ENCODE measurements at places on chromosomes 5 and 9.

- DNase-seq = no peak
Observed at GRCh38 chr9:86322973-86323644, 31.1 kb downstream of the TUT7 start.

GRCh38 chr5:176365351-176366231, at the start of gene ARL10:
Gene ARL10 (plus strand): TSS chr5:176365487. CDS start chr5:176365564, 77 bp downstream.
- no peak for DNase-seq

- no peak for DNase-seq
Observed at GRCh38 chr5:139809331-139809810, 13.8 kb downstream of the PSD2 start.

GRCh38 chr9:83199240-83199639, 136.3 kb upstream of the RASEF start:
- no peak for DNase-seq

- no peak for DNase-seq
Observed at GRCh38 chr9:133773889-133774655, 35.9 kb upstream of the SARDH start.

GRCh38 chr9:84945878-84946538, 276.5 kb downstream of the NTRK2 start:
- DNase-seq = no peak

GRCh38 chr5:96969366-96969765, 33.5 kb downstream of the LNPEP start:
- no peak for DNase-seq

DNA sequence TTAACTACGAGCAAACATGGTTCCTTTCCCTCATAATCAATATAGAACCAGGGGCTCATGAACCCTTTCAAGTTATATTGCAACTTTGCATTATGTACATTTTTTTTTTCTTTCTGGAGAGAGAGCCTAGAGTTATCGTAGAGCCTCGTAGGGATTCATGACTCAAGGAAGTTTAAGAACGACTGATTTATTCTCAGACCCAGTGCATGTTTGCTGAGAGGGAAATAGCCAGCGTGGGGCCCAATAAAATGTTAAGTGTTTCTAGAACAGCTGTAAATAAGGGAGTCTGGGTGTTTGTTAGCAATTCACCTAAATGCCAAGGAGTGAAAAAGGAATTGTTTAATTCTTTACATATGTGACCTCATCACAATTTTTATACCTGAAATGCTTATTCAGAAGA, 119.0 kb upstream of the KLF9 start:
- DNase-seq = no peak

DNA sequence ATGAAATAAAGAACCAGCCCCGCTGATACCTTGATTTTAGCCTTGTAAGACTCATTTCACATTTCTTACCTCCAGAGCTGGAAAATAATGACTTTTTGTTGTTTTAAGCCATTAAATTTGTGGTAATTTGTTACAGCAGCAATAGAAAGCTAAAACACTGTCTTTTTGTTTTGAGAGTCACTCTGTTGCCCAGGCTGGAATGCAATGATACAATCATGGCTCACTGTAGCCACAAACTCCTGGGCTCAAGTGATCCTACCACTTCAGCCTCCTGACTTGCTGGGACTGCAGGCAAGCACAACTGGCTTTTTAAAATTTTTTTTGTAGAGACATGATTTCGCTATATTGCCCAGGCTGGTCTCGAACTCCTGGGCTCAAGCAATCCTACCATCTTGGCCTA, 34.7 kb upstream of the MYO10 start:
- no peak for DNase-seq

DNA sequence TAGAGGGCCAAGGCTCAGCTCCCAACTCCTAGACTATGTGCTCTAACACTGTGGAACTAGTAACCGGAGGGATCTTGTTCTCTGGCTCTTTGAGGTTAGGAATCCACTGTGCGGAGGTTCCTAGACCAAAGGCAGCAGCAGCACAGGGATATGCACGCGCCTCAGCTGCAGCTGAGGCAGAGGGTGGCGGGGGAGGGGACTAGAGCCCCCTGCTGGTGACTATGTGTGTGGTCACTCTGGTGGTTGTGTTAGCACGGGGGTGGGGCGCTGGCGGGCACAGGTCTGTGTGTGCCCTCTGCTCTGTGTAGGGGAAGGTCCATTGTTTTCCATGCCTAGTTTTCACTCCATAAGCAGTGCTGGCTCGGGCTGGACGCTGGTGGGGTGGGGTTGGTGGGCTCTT, 458.0 kb upstream of the IZUMO3 start:
- no peak for DNase-seq

DNA sequence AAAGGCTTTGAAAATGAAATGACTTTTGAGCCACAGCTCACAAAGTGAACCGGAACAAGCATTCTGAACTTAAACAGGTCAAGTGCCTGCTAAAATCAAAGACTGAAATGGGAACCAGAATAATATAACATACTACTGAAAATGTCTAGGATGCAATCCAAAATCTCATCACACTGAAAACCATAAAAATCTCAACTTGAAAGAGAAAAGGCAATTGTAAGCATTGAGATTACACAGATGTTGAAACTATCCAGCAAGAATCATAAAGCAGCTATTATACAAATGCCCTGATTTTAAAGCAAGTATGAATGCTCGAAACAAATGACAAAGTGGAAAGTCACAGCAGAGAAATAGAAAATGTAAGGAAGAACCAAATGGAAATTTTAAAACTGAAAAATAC, 211.5 kb upstream of the GAS1 start:
- no peak for DNase-seq

DNA sequence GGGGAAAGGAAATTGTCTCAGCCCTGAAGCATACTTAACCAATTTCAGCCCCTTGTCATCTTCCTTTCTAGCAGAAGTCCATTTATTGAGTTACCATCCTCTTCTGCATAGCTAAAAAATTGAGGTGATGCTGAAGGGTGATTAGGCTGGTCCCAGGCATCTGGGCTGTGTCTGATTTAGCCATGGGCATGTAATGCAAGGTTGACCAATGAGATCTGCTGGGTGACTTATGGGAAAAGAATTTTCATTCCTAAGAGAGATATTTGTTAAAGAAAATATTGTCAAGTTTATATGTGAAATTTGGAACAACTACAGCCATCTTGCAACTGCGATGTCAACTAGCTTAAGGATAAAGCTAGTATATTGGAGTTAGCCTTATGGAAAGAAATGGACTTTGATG, 5.1 kb downstream of the ITGA2 start:
- no peak for DNase-seq

- DNase-seq = no peak
Observed at GRCh38 chr9:34139477-34140146, 13.1 kb upstream of the DCAF12 start.

- DNase-seq = no peak
Observed at GRCh38 chr5:107153283-107153682, 517.5 kb downstream of the EFNA5 start.

- DNase-seq = no peak
Observed at GRCh38 chr5:135332519-135333150, 66.4 kb downstream of the MACROH2A1 start.

GRCh38 chr9:136011703-136012496, 50.7 kb upstream of the UBAC1 start:
- no peak for DNase-seq

GRCh38 chr5:73781107-73781768, 155.2 kb downstream of the ARHGEF28 start:
- no peak for DNase-seq

DNA sequence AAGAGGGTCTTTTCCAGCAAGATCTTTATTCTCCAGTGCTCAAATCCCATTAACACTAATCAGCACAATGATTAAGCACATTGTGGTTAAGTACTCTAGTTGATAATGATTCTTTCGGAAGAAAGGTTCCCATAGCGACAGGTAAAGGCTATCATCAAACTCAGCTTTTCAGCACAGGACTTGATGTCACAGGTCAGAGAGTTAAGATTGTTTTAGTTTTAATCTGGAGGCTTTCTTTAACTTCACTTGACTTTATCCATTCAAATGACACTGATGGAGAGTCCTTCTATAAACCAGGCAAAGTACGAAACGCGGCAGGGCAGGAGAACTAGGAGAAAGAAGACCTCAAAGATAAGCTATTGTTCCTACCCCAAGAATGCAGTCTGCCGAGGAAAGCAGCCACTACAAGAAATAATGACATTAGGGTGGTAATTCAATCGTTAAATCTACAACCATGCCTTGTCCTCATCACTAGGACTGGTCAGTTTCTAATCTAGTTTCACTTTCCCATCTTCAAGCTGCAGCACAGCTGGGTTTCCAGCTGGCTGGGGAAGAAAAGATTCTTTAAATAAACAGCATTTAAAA, 4.6 kb downstream of the NRG2 start:
- no peak for DNase-seq

- DNase-seq = no peak
Observed at GRCh38 chr5:172798422-172799215, 27.6 kb upstream of the DUSP1 start.

All from GM12864 (cell line).